ENCODE measurements at places on chromosomes 3 and 15.

DNA sequence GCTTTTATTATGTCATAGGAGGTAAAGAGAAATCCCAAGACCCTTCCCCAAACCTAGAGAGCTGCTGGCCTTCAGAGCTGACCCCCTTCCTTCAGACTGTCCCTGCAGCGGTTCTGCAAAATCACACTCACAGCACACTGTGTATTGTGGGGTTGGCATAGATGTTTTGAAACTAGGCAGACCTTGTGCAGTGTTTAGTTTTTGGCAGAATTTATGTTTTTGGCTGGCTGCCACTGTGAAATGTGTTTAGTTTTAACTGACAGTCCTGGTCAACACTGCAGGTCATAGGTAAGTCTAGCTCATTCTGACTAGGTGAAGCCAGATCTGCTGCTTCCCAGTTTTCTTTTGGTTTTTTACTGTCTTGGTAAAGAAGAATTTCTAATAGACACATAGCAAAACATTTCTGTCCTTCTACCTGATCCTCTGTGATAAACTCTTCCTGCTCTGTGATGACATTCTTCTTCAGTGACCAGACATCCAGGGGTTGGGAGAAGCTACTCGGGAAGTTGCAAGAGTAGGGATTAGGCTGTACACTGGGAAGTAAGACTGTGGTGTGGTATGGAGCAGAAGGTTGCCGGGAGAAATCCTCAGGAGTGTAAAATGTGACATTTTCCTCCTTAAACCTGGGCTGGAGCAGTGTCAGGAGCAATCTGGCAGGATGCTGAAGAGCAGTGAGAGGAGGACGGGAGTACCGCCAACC, 209.6 kb upstream of the MCTP2 start:
- no peak for DNase-seq

DNA sequence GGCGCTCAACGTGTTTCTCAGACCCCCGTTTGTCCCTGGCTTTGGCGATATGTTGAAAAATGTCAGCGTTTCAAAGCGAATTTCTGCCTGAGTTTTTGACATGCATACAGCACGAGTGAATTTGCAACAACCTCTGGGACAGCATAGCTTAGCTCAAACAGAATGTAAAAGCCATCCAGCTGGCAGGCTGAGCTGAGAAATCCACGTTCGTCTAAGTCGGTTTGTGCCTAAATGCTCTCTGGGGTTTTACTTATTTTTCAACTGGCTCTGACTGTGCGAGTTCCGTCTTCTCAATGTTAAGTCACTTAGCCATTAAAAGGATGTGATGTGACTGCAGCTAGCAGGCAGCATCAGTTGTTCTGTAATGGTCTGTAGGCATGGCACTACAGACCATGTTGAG, 243.5 kb upstream of the SLCO3A1 start:
- no peak for DNase-seq

- DNase-seq, result no peak
Observed at GRCh38 chr15:69857686-69858391, 239.9 kb downstream of the TLE3 start.

GRCh38 chr3:106140431-106140830, 271.6 kb upstream of the CBLB start:
- no peak for DNase-seq

- no peak for DNase-seq
Observed at GRCh38 chr15:66651913-66652642, 50.0 kb upstream of the SMAD6 start.

DNA sequence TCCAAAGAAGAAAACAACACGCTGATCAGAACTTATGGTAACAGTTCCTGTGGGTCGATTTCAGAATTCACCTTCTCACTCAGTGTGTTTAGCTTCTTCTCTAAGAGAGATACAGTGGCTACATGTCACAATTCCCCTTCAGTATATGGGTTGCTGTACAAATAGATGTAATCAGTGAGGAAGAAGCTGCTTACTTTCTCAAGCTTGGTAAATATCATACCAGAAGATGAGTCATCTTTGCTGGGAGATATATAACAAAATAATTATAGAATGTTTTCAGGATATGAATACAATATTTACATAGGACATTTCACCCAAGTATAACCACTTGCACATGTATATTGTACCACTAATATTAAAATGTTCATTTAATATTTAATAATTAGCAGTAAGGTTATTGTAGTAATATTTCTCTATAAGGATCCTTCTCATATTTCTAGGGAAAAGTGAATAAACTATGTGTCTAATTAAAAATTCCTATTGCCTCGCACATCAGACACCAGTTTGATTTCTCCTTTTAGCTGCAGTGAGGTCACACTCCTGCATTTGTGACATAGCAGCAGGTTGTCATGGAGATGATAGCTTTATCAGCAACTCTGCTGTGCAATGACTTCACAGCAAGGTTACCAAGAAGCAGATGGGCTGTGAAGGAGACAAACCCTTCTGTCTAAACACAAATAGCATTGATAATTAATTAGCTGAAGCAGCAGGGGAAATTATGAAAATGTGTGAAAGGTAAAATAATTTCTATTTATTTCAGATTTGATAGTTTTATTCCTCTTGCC, 211.4 kb downstream of the TUSC7 start:
- no peak for DNase-seq

GRCh38 chr3:47761046-47761445, 20.6 kb downstream of the SMARCC1 start:
- DNase-seq, result no peak
